ENCODE measurements at places on chromosomes 16 and 17. TPM values are rescaled to one million over a fixed set of nuclear protein-coding genes. Genes with fewer than 3 reads are reported as not detected.

The CFAP52 gene
- total RNA-seq: not detected

The TP53TG3B gene
- total RNA-seq: not detected

The NLRC3 gene
- total RNA-seq: not detected

The CD300H gene
- total RNA-seq: not detected

The KRTAP1-1 gene
- not detected for total RNA-seq

The SLC35G6 gene
- total RNA-seq: not detected

The CCDC144A gene
- not detected for total RNA-seq

The ADPRM gene
- 6.1 TPM for total RNA-seq

The ABCC12 gene
- not detected for total RNA-seq
